Muscle of back (tissue), 13 donors: ENCODE measurements at places on chromosomes 2 and 18. TPM values are rescaled to one million over a fixed set of nuclear protein-coding genes. Genes with fewer than 3 reads are reported as not detected.

- peak; percentile 51 for DNase-seq
Measured at GRCh38 chr2:202171241-202171825, 67.1 kb downstream of the SUMO1 start.

EMILIN2 gene
- polyA plus RNA-seq: 37.0 TPM

DNA sequence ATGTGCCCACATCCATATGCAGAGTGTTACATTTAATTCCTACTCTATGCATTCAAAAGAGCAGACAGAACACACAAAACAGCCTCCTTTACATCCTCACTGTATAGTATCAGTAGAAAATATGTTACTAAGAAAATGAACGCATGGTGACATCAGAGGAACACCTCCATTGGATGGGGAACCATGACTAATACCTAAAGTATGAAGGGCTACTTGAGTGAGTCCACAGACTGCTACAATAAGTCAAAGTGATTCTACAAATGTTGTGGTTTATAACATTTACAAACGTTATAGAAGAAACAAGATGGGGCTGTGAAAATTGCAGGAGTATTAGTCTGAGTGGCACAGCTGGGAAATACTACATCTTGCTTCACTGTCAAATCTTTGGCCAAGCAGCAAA, 1830.9 kb upstream of the PIK3C3 start:
- no peak for DNase-seq

ATP8B1 gene
- 4.8 TPM for polyA plus RNA-seq

- no peak for DNase-seq
Measured at GRCh38 chr2:196046123-196046917, 22.3 kb downstream of the DNAH7 start.
